Parietal lobe (tissue), 2 donors: ENCODE measurements at places on chromosomes 7 and 10. TPM values are rescaled to one million over a fixed set of nuclear protein-coding genes. Genes with fewer than 3 reads are reported as not detected.

Gene LDB3
- total RNA-seq, result not detected

Gene CPVL
- total RNA-seq, result 65.7 TPM

Gene RAPGEF5
- 77.0 TPM for total RNA-seq

Gene TAS2R5
- total RNA-seq, result 13.5 TPM

Gene PRKCQ
- 2.2 TPM for total RNA-seq

Gene TUBB8
- total RNA-seq, result not detected

Gene FAM25G
- total RNA-seq, result not detected

Gene VTI1A
- 105 TPM for total RNA-seq

Gene ASAH2
- 2.5 TPM for total RNA-seq

Gene AKR1C3
- 4.7 TPM for total RNA-seq

Gene KIAA1217
- total RNA-seq, result 19.4 TPM

Gene TRPV6
- 0.94 TPM for total RNA-seq

Gene NRBF2
- 13.8 TPM for total RNA-seq

Gene COBL
- 8.1 TPM for total RNA-seq

Gene C10orf105
- 0.31 TPM for total RNA-seq

Gene ST7
- 107 TPM for total RNA-seq

Gene GRM3
- 133 TPM for total RNA-seq

Gene OPN1SW
- total RNA-seq, result not detected

Gene ASB15
- total RNA-seq, result not detected

Gene CUZD1
- total RNA-seq, result 2.8 TPM

Gene VCL
- total RNA-seq, result 20.7 TPM

Gene GJD4
- not detected for total RNA-seq

Gene NPSR1
- not detected for total RNA-seq

Gene VWA2
- total RNA-seq, result 2.8 TPM

Gene SLC26A4
- 16.0 TPM for total RNA-seq

Gene FAM107B
- total RNA-seq, result 85.8 TPM

Gene SPDYE2
- total RNA-seq, result not detected

Gene PILRA
- 3.8 TPM for total RNA-seq

Gene SGCE
- 125 TPM for total RNA-seq

Gene NPC1L1
- not detected for total RNA-seq

Gene GPR15LG
- total RNA-seq, result not detected

Gene ADIRF
- total RNA-seq, result not detected

Gene CCDC172
- not detected for total RNA-seq

Gene DGKI
- 201 TPM for total RNA-seq

Gene SUFU
- total RNA-seq, result 7.5 TPM

Gene SPDYE6
- total RNA-seq, result not detected

Gene EXOSC1
- total RNA-seq, result 39.1 TPM

Gene CXCL12
- total RNA-seq, result 10.6 TPM

Gene GTF2IRD1
- total RNA-seq, result 27.5 TPM

Gene MYO1G
- total RNA-seq, result 0.63 TPM

Gene BRAF
- total RNA-seq, result 148 TPM

Gene EN2
- not detected for total RNA-seq

Gene MYO3A
- 8.5 TPM for total RNA-seq

Gene UCN3
- not detected for total RNA-seq

Gene PRSS37
- total RNA-seq, result not detected

Gene ADGRA1
- 5.3 TPM for total RNA-seq

Gene ADAM12
- total RNA-seq, result 3.4 TPM

Gene FAM131B
- 99.5 TPM for total RNA-seq

Gene MYL10
- total RNA-seq, result not detected

Gene TMEM213
- not detected for total RNA-seq

Gene DOCK4
- 155 TPM for total RNA-seq

Gene CASD1
- 89.5 TPM for total RNA-seq

Gene VPS41
- total RNA-seq, result 136 TPM

Gene CALHM3
- total RNA-seq, result not detected

Gene MYH16
- not detected for total RNA-seq
